CD8-positive, alpha-beta memory T cell (primary cell): ENCODE measurements at places on chromosomes 7 and 10. TPM values are rescaled to one million over a fixed set of nuclear protein-coding genes. Genes with fewer than 3 reads are reported as not detected.

The MCM10 gene
- 73.1 TPM for total RNA-seq

The PANK1 gene
- total RNA-seq, result 3.7 TPM

The SFTPD gene
- total RNA-seq, result not detected

The MEIG1 gene
- 1.2 TPM for total RNA-seq

The ENKUR gene
- not detected for total RNA-seq

- no peaks in the 10 kb centered on the region for H3K36me3 ChIP-seq
- no peak for DNase-seq
- H3K4me1 ChIP-seq, result no peaks in the 10 kb centered on the region
Observed at GRCh38 chr7:142887282-142888015, 1.9 kb upstream of the TRPV6 start.

- no peaks in the 10 kb centered on the region for H3K36me3 ChIP-seq
- no peak for DNase-seq
- no peak overlapping the region for H3K27ac ChIP-seq
- no peaks in the 10 kb centered on the region for H3K4me1 ChIP-seq
- no peak overlapping the region for H3K4me3 ChIP-seq
Observed at GRCh38 chr10:123970207-123970926, 78.8 kb upstream of the CPXM2 start.

DNA sequence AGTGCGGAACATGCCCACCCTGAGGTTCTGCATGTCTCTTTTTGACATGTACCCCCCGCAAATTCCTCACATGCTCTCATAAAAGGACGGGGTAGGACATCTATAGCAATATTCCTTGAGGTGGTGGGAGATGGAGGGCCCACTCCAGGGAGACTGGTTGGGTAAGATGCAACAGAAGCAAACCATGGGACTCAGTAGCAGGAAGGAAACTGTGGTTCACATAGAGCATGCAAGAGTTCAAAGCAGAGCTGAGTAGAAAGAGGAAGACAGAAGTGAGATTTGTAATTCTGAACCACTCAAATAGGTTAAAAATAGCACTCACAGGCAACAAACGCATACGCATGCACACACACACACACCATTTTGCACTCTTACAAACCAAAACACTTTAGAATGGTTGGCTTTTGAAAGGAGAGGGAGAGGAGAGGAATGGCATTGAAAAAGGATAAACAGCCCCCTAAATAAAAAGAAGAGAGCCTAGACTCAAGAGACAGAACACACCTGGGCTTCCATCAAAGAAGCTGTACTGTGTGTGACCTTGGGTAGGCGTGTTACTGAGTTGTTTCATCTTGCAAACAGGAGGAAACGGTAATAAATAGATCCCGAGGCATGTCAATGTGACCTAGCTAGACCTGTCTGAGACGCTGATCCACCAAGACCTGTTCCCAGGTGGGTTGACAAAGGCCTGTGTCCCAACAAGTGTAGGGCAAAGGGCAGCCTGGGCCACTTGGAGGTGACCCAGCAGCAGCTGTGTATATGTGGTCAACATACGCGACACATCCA is 77.6 kb upstream of the LRRC4 start:
- peak; percentile 73 for DNase-seq
- no peak overlapping the region for H3K27ac ChIP-seq
- no peaks in the 10 kb centered on the region for H3K27me3 ChIP-seq

- H3K4me3 ChIP-seq, result no peak overlapping the region
- H3K4me1 ChIP-seq, result no peaks in the 10 kb centered on the region
- no peaks in the 10 kb centered on the region for H3K36me3 ChIP-seq
- no peak for DNase-seq
Observed at GRCh38 chr10:79396520-79396919, 48.9 kb downstream of the ZCCHC24 start.

- peaks cover 6% of the 10 kb centered on the region for H3K4me1 ChIP-seq
- H3K27me3 ChIP-seq, result no peaks in the 10 kb centered on the region
- DNase-seq, result peak; percentile 30
- H3K36me3 ChIP-seq, result no peaks in the 10 kb centered on the region
- no peak overlapping the region for H3K4me3 ChIP-seq
Observed at GRCh38 chr7:150931199-150931869, 46.8 kb downstream of the KCNH2 start.

DNA sequence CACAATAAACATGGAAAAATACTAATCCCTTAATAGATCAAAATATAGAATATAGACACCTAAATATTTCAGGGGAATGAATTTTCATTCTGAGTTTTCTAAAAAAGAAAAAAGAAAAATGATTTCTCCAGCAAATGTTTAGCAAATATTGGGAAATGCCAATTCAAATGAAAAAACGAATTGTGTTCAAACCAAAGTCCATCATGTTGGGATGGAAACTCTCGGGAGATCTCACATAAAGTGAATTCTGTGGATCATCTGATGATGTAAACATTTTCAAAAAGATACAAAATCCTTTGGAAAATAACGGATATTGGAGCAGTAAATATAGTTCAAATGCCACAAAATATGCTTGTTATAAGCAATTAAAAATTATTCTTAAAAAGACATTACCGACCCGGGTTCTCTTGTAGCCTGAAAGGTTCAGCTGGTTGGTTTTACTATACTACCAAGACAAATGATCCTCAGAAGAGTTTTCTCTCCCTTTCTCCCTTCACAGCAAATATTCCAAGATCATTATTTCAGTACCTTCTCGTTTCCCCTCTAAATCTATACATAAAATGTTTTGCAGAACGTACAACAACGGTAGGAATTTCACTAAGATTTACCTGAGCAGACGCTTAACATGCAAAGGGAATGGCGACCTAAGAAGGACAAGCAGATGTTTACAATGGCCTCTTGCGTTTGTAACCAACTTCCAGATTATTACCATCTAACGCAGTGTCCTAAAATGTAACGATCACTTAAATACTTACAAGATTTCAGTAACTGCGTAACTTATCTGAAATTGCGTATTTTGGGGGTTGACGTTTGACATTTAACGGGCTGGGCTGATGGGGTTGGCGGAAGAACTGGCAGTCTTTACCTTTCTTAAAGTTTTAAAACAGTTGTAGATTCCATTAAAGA is 2.5 kb downstream of the HOXA13 start:
- peaks cover 77% of the 10 kb centered on the region for H3K27me3 ChIP-seq
- peaks cover 32% of the 10 kb centered on the region for H3K4me1 ChIP-seq
- DNase-seq, result no peak
- H3K4me3 ChIP-seq, result no peak overlapping the region
- H3K27ac ChIP-seq, result no peak overlapping the region

DNA sequence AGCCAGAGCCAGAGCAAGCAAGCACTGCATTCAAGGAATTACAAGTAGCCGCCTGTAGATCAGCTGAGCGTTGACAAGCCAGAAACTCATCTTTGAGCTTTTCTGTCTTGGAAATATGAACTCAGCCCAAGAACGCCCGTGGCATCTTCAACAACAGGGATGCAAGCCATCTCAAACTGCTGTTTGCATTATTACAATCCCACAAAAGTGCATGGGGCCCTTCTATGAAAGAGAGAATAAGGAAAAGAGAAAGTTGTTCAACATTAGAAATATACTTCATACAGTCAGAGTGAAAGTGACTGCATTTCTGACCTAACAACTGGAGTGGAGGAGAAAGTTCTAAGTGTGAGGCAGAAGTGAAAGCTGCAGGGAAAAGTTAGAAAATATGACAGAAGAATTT is 6.5 kb downstream of the SGCE start:
- DNase-seq, result no peak
- H3K4me1 ChIP-seq, result no peaks in the 10 kb centered on the region
- no peaks in the 10 kb centered on the region for H3K36me3 ChIP-seq
- no peak overlapping the region for H3K4me3 ChIP-seq
- no peak overlapping the region for H3K27ac ChIP-seq

GRCh38 chr7:132495936-132496335 is 80.3 kb downstream of the PLXNA4 start:
- H3K36me3 ChIP-seq, result no peaks in the 10 kb centered on the region
- no peak for DNase-seq
- no peaks in the 10 kb centered on the region for H3K4me1 ChIP-seq
- H3K27me3 ChIP-seq, result no peaks in the 10 kb centered on the region
- no peak overlapping the region for H3K27ac ChIP-seq

DNA sequence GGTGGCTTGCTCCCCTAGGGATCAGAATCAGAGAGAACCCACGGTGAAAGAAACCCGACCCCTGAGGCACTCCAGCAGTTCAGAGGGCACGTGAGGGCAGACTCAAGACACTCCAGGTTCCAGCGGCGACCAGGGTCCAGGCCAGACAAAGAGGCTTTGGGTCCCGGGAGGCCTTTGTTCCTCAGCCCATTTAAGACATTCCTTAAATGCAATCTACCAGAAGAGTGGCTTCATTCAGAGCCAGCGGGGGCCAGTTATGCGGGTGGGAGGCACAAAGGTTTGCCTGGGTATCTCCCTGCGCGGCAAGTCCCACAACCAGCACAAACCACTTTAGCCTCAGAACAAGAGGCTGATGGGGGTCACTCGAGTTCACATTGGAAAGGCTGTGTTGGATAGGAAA is 53.6 kb downstream of the AFAP1L2 start:
- no peak for DNase-seq
- no peaks in the 10 kb centered on the region for H3K4me1 ChIP-seq
- H3K27ac ChIP-seq, result no peak overlapping the region
- H3K36me3 ChIP-seq, result no peaks in the 10 kb centered on the region
- no peak overlapping the region for H3K4me3 ChIP-seq

DNA sequence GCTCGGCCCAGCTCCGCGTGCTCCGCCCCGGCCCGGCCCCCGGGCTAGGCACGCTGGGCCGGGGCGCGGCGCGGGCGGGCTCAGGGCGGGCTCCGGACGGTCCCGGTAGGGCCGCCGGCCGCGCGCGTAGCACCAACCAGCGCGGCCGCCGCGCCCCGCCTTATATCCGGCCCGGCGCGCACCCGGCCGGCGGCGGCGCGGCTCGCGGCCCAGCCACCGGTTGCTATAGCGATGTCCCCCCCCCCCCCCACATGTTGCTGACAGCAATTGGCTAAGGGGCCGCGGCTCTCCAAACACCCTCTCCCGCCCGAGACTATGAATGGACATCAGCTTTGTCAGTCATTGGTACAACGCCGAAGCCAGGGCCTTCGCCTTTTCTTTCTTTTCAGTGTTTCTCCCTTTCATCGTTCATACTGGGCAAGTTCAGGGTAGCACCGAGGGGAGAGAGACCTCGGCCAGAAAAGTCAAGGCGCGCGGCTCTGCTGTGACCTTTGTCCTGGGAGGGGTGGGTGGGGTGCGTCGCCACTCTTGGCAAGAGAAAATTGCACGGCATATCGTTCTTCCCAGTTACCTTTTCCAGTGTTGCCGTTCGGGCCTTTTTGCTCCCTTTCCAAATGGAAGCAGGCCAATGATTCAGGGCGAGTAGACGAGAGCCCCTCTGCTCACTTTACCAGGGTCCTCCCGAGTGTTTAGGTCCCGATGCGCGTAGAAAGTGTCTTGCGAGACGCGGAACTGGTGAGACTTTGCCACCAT is 354.2 kb downstream of the DNAJB6 start:
- H3K27ac ChIP-seq, result no peak overlapping the region
- peaks cover 18% of the 10 kb centered on the region for H3K4me1 ChIP-seq
- no peaks in the 10 kb centered on the region for H3K36me3 ChIP-seq
- H3K27me3 ChIP-seq, result peaks cover 34% of the 10 kb centered on the region
- DNase-seq, result no peak
- no peak overlapping the region for H3K4me3 ChIP-seq

DNA sequence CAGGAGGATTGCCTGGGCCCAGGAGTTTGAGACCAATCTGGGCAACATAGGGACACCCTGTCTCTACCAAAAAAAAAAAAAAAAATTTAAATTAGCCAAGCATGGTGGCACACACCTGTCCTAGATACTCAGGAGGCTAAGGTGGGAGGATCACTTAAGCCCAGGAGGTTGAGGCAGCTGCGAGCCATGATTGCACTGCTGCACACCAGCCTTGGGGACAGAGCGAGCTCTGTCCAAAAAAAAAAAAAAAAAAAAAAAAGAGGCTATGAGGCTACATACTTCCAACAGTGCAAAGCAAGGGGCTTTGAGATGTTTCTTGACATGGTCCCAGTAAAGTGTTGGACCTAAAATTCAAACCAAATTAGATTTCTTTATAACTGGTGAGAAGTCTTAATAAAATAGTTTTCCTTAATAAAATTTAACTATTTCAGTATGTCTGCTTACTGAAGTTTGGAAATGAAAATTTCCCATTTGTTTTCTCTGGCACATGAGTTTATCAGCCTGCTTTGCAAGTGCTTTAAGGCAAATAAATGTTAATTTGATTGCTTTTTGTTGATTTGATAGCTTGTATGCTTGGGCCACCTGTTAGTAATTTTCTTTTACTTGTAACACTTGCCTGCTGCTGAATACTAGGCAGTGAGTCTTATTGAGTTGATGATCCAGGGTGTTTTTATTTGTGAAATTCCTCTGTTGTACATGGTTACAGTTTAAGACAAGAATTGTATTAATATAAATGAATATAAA is 16.1 kb downstream of the CALU start:
- H3K4me3 ChIP-seq, result no peak overlapping the region
- H3K4me1 ChIP-seq, result no peaks in the 10 kb centered on the region
- no peak for DNase-seq
- H3K36me3 ChIP-seq, result peaks cover 23% of the 10 kb centered on the region

GRCh38 chr10:63671317-63671937 is 150.2 kb downstream of the REEP3 start:
- no peaks in the 10 kb centered on the region for H3K27me3 ChIP-seq
- H3K27ac ChIP-seq, result no peak overlapping the region
- DNase-seq, result no peak
- H3K36me3 ChIP-seq, result no peaks in the 10 kb centered on the region
- no peaks in the 10 kb centered on the region for H3K4me1 ChIP-seq

- H3K36me3 ChIP-seq, result no peaks in the 10 kb centered on the region
- H3K27ac ChIP-seq, result no peak overlapping the region
- H3K4me1 ChIP-seq, result no peaks in the 10 kb centered on the region
- H3K4me3 ChIP-seq, result no peak overlapping the region
- H3K27me3 ChIP-seq, result no peaks in the 10 kb centered on the region
Observed at GRCh38 chr10:34454590-34455261, 360.4 kb downstream of the PARD3 start.

- H3K4me3 ChIP-seq, result peak overlapping the region; percentile 94
- peak overlapping the region; percentile 93 for H3K27ac ChIP-seq
- DNase-seq, result peak; percentile 56
- H3K27me3 ChIP-seq, result no peaks in the 10 kb centered on the region
- peaks cover 41% of the 10 kb centered on the region for H3K4me1 ChIP-seq
Observed at GRCh38 chr7:26199301-26200037, 1.1 kb downstream of the HNRNPA2B1 start.

DNA sequence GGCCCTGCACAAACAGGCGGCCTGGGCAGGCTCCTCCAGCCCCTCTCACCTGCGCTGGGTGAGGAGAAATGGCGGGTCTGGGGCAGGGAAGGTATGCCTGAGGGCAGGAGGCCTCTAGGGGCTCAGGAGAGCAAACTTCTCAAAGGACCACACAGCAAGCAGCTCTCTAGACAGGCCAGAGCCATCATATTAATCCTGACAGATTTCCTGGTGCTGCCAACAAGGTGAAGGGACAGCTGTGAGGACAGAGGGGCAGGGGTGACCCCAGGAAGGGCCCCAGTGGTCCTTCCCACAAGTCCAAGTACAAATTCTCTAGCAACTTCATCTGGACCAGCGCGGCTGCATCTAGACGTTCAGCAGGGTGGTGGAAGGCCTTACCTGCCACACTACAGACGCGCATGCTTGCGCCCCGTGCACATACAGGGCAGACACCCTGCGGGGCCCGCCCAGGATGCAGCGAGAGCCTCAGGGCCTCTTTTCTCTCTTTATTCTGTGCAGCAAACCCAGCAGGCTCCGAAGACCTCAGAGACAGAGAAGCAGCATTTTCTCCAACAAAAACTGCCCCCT is 62.1 kb downstream of the ZRANB1 start:
- H3K36me3 ChIP-seq, result no peaks in the 10 kb centered on the region
- no peaks in the 10 kb centered on the region for H3K27me3 ChIP-seq
- no peak overlapping the region for H3K4me3 ChIP-seq
